Stimulated activated CD4-positive, alpha-beta T cell treated with anti-CD3 and anti-CD28 coated beads, Interleukin-4, amount 100 ng/mL, for 1 hour (primary cell): ENCODE measurements at places on chromosomes 5 and 9.

DNA sequence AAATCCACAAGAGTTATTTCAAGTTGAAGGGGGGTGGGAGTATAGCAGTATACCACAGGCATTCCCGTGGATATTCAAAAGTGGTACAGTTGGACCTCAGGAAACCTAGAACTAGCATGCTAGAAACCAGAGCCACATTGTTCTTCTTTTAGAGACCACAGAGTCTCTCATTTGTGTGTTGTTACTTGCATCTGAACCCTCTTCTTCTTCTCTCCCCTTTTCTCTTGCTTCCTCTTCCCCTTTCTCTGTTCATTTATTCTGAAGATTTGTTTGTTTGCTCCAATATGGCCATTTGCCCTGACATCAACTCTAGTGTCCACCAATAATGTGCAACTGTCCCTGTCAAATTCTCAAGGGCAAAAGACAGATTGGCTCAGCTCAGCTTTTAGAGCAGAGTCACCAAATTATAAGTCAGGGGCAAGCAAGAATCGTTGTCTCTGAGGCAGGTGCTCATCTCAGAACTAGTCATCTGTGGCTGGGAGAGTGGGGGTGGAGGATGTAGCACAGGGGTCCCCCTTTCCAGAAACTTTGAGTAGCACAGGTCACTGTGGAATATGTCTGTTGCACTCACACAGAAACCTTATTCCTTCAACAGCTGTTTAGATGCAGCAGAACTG, 321.1 kb downstream of the ARRDC3 start:
- DNase-seq, result no peak

- no peak for DNase-seq
Measured at GRCh38 chr5:157532022-157532421, 43.6 kb downstream of the ADAM19 start.

GRCh38 chr5:108726446-108727235, 21.1 kb upstream of the FER start:
- no peak for DNase-seq

DNA sequence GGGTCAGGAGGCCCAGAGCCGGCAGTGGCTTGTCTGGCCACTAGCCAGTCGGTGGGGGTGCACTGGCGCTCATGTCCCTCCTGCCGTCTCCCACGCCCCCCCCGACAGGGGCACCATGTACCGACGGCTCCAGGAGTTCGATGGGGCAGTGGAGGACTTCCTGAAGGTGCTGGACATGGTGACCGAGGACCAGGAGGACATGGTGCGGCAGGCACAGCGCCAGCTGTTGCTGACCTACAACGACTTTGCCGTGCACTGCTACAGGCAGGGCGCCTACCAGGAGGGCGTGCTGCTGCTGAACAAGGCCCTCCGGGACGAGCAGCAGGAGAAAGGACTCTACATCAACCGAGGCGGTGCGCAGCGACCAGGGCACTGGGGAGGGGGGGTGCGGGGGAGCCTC, 8.1 kb downstream of the TTC16 start:
- no peak for DNase-seq

- DNase-seq, result no peak
Measured at GRCh38 chr9:17075758-17076485, 58.9 kb upstream of the CNTLN start.

DNA sequence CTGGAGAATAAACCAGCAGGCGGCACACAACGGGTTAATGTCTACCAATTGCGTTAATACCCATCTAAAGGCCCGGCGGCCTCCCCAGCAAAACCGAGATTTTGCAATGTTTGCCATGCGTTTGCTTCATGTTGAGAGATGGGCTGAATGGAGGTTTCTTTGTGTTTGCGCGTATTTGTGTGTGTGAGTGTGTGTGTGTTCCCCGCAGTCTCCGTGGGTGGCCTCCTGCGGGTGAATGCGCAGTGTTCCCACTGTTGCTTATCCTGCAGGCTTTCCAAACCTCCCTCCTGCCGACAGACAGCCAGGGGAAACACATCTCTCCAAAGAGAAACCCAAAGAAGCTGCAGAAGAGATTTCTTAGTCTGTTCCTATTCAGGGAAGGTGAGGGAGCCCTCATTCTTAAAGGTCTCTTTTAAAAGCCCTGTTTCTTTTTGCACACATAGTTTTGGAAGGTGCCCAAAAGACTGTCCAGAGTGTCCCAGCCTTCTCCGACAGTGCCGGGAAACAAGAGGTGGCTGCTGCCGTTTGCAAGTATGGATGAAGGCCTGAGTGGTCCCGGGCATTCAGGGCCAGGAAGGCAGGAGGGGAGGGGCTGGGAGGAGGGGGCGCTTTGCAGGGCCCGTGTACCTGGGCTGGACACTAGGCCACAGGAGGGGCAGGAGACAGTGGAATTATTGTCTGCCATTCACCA, 103.8 kb upstream of the ERCC6L2 start:
- DNase-seq, result no peak

DNA sequence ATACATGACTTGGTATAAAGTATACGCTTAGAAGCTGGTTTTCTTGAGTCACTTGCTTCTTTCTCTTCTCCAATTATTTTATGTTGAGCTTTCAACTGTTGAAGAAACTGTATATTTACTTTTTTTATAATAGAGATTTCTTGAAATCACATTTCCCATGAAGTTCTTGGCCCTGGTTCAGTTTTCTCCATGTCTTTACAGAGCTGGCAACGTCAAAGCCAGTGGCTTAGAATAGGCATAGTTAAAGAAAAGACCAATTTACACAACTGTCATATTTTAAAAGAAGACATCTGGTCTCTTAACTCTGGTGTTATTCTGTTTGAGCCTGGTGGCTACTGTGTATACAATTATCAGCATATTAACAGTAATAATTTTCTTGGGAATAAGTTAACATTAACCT, 1249.3 kb downstream of the CDH12 start:
- DNase-seq, result no peak

DNA sequence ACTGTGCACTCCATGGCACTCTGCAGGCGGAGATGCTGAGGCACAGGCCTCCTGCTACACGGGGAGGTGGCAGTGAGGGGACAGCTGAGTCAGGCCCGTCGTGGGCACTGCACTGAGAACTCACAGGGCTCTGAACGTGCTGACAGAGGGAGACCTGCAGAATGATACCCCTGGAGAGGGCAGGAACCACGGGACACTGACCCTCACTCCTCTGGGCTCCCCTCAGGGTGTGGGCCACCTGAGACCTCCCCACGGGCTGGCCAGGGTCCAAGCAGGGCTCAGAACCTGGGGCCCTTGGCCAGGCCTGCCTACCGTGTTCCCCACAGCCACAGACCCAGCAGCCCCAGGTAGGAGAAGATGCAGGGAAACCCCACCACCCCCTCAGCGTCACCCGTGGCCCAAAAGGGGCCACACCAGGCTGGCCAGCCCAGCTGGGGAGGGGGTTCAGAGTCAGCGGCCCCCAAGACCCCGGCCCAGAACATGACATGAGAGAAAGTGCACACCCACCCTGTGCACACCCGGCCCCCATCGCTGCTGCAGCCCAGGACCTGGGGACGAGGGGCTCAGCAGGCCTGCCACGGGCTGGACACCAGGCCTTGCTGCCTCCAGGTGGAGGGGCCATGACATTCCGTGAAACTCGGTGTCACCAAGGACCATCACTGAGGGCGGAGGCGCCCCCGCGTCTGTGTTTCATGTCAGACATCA, 30.9 kb downstream of the GLT6D1 start:
- no peak for DNase-seq

- no peak for DNase-seq
Measured at GRCh38 chr5:31107091-31107518, 86.4 kb upstream of the CDH6 start.

DNA sequence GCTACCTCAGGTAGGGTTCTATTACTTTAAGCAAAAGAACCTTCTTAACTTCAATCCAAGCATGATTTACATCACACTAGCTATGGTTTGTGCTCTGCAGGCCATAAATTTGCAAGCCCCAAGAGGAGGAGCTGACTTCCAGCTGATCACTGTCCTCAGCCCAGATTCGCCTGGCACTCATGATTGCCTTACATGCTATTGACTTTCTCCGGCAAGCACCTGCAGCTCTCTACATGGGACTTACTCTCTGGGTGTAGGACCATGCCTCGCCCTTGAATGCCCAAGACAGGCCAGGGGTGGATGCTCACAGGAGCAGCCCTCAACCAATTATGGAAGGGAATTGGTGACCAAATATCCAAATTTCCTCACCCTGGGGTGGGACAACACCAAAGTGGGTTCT, 99.8 kb downstream of the ESM1 start:
- DNase-seq, result no peak

- DNase-seq, result no peak
Measured at GRCh38 chr5:154010660-154011059, 28.1 kb downstream of the FAM114A2 start.

DNA sequence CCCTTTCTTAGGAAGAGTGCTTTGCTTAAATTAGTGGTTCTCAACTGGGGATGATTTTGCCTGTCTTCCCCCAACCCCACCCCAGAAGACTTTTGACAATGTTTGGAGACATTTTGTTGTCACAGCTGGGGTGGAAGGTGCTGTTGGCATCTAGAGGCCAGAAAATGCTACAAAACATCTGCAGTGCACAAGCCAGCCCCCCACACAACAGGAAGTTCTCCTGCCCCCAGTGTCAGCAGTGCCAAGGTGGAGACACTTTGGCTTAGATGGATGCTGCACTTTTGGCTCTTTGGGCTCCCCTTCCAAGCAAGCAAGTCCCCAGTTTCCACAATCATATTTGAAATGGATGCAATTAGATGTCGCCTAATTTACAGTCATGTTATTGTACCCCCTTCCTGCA, 2.7 kb downstream of the HEMGN start:
- no peak for DNase-seq

DNA sequence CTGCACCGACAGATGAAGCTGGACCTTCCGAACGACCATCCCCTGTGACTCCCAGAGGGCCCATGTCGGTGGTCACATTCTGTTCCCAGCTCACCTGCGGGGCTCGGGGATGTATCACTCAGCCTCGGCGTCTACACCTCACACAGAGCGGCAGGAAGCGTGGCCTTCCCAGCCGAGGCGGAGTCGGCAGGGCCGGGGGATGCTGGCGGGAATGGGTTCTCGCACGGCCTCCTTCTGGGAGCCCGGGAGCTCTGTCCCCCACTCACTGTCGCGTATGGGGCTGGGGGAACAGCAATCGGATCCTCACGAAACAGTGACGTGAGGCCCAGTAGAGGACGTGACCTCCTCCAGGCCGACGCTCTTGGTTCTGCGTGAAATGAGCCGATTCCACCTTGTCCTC, 20.4 kb downstream of the NACC2 start:
- peak; percentile 0 for DNase-seq
